T-helper 9 cell (primary cell): ENCODE measurements at places on chromosomes 12 and 14.

DNA sequence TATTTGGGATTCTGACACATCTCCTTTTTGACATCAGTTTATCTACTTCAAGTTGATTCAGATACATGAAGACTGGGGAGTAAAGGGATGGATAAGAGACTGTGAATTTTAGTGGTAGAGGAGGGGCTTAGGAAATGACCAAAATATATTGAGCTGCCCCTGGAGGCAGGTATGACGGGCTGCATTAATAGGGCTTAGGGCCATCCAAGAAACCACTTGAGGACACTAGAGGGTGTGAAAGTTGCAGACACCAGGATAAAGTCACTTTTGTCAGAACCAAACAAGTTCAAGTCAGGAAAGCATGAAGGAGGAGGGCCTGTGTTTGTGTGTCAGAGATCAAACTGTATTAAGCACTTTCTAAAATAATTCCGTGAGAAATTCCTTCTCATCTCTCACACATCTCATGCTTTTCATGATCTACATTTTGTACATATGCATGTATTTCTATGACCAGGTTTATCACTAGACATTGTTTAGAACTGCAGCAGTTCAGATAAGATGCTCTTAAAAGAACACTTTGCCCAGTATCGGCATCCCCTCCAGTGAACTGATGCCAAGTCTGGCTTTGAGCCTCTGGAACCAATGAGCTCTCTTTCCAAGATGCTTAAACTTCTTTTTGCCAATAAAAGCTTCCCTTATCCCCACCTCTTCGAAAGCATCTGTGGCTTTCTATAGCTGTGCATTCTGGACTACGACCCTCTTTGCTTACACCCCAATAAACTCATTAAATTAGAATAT is 136.9 kb downstream of the SLC38A1 start:
- no peak for DNase-seq

- DNase-seq, result no peak
These were observed 94.4 kb downstream of the DAD1 start for GRCh38 chr14:22494486-22495135.

DNA sequence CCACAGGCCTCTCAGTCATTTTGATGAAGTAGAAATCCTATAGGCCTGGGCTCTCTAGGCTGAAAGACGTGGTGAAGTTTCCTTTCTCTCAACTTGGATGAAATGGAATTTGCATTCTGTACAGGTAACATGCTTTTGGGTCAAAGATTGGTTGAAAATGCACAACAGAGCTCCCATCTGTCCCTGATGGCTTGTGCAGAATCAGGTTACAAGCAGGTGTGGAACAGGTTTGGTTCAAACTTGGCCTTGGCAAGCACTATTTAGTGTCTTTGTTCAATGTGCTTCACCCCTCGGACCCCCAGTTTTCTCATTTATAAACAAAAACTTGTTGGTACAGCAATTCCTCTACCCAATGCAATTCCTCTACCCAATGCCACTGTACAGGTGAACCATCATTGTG is 1493.0 kb downstream of the AACS start:
- DNase-seq, result no peak

GRCh38 chr14:59013672-59014298 is 174.7 kb upstream of the DAAM1 start:
- no peak for DNase-seq

DNA sequence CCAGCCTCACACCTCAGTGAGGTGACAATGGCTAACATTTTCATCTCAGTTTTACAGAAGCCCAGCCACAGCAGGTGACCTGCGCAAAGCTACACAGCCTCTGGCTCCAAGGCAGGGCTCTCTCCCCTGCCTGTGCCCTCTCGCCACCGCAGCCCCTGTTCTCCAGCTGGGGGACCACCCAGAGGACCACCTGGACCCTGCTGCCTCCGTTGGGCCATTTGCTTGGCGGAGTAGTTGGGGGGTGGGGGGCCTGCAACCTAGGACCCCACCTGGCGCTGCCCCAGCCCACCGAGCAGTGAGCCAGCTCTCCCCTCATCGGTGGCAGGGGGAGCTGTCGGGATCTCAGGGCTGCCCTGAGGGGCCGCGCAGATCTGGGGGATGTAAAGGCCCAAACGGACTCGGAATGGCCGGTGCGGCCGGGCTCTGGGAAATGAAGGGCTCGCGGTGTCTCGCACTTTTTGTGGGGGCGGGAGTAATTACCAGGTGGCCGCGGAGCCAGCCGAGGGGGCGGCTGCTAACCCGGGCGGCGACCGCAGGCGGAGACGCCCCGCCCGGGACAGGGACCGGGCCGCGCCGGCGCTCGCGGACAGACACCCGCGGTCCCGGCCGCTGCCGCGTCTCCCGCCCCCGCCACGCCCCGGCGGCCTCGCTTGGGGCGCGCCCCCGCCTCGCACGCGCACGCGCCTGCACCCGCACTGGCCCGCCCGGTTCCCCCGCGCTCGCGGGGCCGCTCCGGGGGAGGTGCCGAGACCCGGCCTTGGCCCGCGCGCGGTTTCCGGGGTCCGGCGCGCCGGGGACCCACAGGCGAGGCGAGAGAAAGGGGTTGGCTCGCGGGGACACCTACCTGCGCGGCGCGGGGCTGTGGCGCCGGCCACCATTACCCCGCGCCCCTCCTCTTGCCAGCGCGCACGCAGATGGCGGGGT is 8.6 kb upstream of the GPR68 start:
- DNase-seq, result peak; percentile 41

- DNase-seq, result no peak
These were observed 33.8 kb downstream of the SYT1 start for GRCh38 chr12:78898416-78898815.

- no peak for DNase-seq
These were observed 103.5 kb downstream of the RALGAPA1 start for GRCh38 chr14:35705636-35706035.

- DNase-seq, result no peak
These were observed 75.6 kb upstream of the SLC24A4 start for GRCh38 chr14:92247341-92247740.

- DNase-seq, result no peak
These were observed 131.7 kb upstream of the CPNE8 start for GRCh38 chr12:39037115-39037514.

DNA sequence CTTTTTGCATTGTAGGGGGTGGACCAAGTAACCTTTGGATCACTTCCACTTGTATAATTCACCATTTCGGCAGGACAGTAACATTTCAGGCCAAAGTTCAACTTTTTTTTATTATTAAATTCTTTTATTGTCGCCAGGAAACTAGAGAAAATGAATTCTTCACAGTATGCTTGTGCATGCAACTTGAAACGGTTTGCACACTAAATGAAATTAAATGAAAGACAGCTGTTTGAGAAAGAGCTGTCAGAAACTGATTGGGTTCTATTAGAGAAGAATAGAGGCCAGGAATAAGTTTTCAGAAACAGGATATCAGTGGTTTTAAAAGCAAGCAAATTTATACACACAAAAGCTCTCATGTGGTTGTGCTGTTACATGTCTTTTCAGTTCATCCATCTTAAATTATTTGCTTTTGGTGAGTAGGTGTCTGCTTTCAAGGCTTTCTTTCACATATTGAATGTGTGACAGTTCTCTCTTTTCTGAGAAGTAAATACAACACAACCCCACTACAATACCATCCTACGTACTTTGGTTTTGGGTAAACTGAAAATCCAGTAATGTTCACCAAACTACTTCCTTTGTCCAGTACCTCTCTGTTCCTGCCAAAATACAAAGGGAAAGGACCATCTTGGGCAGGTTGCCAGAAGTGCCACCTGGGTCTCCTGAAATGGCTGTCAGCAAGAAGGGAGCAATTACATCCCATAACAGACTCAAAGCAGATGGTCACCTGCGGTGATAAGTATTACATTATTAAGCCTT is 291.7 kb downstream of the RAD51B start:
- DNase-seq, result no peak

GRCh38 chr12:58425481-58426392 is 484.4 kb downstream of the ATP23 start:
- DNase-seq, result no peak

DNA sequence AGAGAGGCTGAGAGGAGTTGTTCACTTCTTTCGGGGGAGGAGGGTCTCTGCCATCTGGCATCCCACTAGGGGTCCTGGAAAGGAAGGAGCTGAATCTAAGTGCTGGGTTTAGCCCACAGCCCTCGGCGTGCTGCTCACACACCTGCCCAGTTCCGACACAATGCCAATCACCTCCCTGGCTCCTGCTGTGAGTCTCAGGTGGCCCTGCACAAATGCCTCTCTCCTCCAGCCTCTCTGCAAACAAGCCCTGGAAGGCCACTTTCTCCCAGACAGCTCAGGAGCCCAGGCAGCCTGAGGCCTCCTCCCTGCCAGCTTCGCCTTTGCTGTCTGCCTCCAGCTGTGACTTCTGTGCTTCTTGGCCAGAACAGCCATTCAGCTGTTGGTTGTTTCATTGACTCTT is 51.2 kb downstream of the SMIM41 start:
- no peak for DNase-seq

- DNase-seq, result no peak
These were observed 27.9 kb upstream of the ATP2A2 start for GRCh38 chr12:110253176-110253575.

DNA sequence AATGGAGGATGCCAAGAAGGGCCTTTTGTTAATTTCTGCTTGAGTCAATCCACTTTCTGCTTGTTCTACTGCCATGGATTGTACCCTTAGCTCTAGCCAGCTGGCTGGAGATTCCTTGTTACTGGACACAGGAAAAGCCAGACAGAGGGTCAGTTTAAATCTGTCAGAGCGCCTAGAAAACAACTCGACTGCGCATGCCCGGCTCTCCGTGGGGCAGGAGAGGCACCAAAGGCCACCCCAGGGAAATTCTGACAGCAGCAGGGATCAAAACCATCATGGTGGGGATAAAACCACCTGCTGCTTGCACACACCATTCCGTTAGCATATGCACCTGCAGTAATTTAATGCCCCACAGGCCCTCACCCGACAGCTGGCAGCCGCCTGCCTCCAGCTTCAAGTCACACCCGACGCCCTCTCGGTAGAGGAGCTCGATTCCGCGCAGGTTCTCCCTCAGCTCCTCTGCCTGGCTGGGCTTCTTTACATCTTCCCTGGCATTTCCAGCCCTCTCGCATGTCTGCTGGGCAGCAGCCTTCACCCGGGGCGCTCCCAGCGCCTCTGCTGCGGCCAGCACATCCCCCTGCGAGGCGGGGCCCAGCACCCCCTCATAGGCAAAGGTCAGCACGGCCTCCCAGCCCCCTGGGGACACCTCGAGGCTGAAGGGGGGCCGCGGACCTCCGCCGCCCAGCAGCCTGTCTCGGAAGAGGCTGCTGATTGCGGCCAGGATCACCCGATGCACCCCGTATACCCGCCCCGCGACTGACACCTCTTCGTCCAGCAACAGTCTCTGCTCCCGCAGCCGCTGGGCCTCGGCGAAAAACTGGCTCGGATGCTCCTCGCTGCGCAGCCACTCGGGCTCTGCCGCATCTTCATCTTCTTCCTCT is 1.0 kb downstream of the KLHL33 start:
- no peak for DNase-seq

- DNase-seq, result no peak
These were observed 5.9 kb downstream of the OAS3 start for GRCh38 chr12:112944024-112944690.

DNA sequence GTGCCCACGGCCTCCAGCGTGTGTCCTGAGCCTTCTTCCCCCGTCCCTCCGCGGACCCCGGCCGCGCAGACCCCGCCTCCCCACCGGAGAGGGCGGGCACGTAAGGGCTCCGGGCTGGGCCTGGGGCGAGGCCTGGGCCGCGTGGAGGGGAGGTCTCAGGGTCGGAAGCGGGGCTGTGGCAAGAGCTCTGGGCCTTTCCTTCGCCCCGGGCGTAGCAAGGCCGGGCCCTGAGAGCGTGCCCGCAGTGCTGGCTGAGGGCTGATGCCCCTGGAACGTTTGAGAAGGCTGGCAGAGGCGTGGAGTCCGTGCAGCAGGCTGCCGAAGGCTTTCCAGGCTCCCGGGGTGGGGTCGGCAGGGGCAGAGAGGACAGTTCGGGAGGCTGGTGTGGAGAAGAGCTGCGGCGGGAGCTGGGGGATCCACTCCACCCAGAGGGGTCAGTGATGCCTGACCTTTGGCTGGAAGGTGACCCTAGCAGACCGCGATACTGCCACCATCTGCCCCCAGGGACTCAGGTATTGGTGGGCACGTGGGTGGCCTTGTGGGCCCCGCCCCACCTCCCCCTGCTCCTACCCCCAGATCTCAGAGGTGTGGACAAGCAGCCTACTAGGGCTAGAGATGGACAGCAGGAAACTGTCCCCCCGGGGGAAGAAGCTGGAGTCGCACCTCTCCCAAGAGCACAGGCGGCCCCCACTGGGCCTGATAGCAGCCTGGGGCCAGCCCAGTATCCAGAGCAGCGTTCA is 558 bp downstream of the TEX22 start:
- DNase-seq, result no peak

GRCh38 chr14:104130974-104131651 is 7.3 kb upstream of the KIF26A start:
- DNase-seq, result no peak

GRCh38 chr14:93185349-93185720 is 218 bp downstream of the LYSET start:
- DNase-seq, result no peak

GRCh38 chr12:18684430-18684829 is 53.4 kb downstream of the PLCZ1 start:
- DNase-seq, result no peak

GRCh38 chr12:49059299-49060171 is 1.1 kb downstream of the KMT2D start:
- no peak for DNase-seq

- DNase-seq, result no peak
These were observed 20.4 kb upstream of the LRFN5 start for GRCh38 chr14:41586237-41586636.

- DNase-seq, result no peak
These were observed 18.5 kb downstream of the CORO1C start for GRCh38 chr12:108712925-108713203.
